ENCODE measurements at places on chromosomes 2 and 18.

- no peak for DNase-seq
Observed at GRCh38 chr2:241924069-241924908, 54.8 kb downstream of the RTP5 start.

- no peak for DNase-seq
Observed at GRCh38 chr2:85886590-85886989, 2.2 kb downstream of the ST3GAL5 start.

GRCh38 chr2:75276093-75277029, 77.0 kb upstream of the TACR1 start:
- no peak for DNase-seq

DNA sequence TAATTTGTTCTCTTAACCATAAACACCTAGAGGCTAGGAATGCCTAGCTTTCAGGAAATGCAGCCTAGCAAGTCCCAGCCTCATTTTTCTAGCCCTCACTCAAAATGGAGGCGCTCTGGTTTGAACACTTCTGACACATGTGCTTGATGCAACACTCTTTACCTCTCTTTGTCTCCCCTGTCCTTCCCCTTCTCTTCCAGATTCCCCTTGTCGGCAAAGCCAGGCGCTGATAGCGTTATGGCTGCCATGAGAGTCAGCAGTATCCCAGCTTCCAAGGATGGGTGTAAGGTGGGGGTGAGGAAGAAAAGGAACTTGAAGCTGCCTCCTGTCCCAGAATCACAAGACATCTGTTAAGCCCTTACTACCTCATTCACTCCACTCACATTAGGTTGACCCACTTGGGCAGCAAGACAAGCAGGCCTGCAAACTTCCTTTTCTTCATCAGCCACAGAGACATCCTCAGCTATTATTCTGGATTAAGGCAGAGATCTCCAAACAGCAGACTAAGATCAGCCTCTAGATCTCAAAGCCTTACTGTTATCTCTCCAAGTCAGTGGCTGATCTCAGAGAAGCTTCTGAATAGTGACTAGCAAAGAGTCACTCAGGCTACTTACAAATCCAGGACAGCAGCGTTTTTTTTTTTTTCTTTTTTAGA, 1.9 kb upstream of the ST3GAL5 start:
- DNase-seq = no peak

DNA sequence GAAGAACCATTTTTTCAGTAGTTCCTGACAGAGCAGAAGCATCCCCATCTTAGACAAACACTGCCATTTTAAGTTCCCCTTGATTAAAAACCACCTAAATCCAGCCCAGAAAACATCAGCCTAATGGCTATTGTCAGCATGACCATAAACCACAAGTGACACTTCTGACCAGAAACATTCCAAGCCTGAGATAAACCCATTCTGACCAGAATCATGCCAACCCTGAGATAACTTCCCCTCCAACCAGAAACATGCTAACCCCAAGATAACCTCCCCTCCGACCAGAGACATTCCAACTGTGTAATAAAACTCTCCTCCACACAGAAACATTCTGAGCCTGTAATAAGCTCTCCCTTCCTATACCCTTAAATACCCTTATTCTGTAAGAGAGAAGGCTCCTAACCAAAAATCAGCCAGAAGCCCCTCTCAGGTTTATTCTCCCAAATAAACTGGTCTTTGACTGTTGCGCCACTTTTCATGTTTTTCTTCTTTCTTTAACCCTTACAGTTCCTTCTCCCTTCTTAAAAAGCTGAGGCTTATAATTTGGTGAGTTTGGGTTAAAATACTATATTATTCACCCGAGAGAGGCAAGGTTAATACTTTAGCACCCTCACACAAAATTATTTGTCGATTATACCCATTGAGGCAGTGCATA, 149.7 kb downstream of the HNMT start:
- no peak for DNase-seq

DNA sequence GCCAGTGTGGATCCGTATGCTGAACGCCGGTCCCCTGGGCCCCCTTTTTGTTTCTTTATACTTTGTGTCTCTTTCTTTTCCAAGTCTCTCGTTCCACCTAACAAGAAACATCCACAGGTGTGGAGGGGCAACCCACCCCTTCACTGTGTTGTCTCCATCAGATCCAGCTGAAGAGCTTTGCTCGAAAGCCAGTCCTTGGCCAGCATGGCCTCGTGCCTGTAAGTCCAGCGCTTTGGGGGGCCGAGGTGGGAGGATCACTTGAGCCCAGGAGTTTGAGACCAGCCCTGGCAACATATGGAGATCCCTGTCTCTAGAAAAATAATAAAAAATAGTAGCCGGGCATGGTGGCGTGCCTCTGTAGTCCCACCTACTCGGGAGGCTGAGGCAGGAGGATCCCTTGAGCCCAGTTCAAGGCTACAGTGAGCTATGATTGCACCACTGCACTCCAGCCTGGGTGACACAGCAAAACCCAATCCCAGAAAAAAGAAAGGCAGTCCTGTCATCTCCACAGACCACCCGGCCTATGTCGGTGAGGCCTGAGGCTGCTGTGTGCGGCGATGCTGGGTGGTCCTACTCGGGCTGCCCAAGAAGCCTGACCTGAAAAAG, 3.4 kb upstream of the HSBP1L1 start:
- DNase-seq = no peak

GRCh38 chr2:188789951-188790350, 184.2 kb upstream of the COL3A1 start:
- DNase-seq = no peak

- DNase-seq = no peak
Observed at GRCh38 chr2:9001229-9001628, 2.3 kb downstream of the MBOAT2 start.

DNA sequence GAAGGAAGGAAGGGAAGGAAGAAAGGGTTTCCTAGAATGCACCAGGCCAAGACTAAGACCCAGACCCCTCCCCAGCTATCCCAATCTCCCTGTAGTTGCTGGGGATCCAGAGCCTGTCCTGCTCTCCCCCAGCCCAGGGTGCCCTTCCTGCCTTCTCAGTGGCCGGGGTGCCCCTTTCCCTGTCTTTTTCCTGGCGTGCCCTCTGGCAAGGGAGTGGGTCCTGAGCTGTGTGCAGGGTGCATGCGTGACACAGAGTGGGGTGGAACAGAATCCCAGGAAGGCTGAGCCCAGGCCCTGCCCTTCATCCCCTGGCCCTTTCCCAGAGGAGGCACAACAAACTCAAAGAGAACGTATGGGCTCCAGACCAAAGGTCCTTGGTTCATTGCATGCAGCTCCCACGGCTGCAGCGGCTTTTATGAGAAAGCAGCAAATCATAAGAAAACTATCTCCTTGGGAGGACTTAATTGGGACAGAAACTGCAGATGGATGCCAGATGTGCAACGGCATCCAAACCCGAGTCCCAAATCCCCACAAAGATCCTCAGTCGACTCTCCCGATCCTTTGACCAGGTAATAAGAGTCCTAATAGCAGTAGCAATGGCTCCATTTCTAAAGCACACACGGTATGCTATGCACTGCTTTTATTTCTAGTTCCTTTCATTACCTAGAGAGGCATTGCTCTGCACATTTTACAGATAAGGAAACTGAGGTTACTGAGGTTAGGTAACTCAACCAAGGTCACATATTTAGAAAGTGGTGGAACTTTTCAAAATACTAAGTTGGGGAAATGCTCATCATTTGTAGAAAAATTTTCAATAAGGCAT, 12.7 kb upstream of the ARID5A start:
- no peak for DNase-seq

DNA sequence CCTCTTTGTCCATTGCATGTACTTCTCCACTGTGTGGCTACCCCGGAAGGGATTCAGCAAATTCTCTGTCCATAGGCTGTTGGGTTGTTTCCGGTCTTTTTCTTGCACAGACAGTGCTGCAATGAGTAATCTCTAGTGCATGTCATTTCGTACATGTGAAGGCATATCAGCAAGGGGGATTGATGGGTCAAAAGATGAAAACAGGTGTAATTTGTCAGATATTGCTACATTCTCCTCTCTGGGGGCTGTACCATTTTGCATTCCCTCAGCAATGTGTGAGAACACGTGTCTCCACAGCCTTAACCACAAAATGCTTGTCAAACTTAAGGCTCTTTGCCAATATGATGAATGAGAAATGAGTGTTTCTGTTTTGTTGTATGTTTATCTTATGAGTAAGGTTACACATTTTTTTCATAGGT, 60.5 kb downstream of the KLHL29 start:
- DNase-seq = no peak

GRCh38 chr2:74168739-74169138, 9.9 kb downstream of the MOB1A start:
- no peak for DNase-seq

- DNase-seq = no peak
Observed at GRCh38 chr2:57892920-57893319, 153.7 kb upstream of the VRK2 start.

- no peak for DNase-seq
Observed at GRCh38 chr2:158664987-158665386, 130.1 kb upstream of the DAPL1 start.

GRCh38 chr2:126912201-126912600, 13.5 kb downstream of the TEX51 start:
- DNase-seq = no peak

DNA sequence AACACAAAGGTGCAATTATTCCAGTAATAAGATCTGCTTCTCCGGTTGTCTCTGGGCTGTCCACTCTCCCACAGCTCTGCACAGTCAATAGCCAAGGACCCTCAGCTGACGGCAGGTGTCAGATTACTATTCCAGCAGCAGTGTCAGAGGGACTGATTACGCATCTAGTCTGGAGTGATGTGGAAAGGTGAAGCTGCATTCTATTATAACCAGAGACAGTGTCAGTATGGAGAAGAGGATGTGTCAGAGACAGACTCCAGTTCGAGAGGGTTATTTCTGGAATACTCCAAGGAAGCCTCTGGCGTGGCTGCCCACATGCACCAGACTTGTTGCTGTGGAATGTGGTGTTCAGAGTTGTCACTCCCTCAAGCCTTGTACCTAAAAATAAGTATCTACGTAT, 163.6 kb upstream of the TMEM200C start:
- no peak for DNase-seq

GRCh38 chr2:212311807-212312404, 226.7 kb downstream of the ERBB4 start:
- DNase-seq = no peak

- peak; percentile 26 for DNase-seq
Observed at GRCh38 chr2:218168635-218169462, 2.1 kb upstream of the CXCR1 start.

- no peak for DNase-seq
Observed at GRCh38 chr2:241177526-241178334, 10.7 kb upstream of the ANO7 start.

DNA sequence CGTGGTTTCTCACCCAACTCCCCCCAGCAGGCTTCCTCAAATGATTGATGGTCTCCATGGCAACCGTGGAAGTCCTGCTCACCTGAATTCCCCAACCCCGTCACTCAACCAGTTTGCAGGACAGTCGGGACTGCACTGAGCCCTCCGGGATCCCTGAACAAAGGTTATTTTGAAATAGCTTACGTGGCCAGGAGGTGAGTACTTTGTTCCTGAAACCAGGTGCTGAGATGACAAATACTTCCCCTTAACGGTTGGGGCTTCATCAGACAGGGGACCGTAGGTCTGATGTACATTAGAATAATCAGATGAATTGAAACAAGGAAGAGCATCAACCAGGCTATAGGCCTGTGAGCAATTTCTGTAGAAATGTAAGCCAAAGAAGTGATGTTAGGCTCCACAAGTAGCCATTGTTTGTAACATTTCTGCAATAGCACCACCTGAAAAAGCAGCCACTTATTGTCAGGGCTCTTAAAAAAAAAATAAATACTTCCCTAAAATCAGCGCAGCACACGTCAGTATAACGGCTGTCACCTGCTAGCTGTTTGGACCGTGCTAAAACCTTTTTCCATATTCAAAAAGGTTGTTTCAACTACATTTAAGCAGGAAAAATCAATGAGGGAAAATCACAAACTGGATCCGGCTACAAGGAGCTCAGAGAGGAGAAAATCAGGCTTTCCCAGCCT, 206.4 kb upstream of the ID2 start:
- DNase-seq = no peak

- no peak for DNase-seq
Observed at GRCh38 chr18:58578835-58579560, 49.9 kb downstream of the ALPK2 start.

- DNase-seq = no peak
Observed at GRCh38 chr2:30436859-30437435, 10.1 kb upstream of the LCLAT1 start.

DNA sequence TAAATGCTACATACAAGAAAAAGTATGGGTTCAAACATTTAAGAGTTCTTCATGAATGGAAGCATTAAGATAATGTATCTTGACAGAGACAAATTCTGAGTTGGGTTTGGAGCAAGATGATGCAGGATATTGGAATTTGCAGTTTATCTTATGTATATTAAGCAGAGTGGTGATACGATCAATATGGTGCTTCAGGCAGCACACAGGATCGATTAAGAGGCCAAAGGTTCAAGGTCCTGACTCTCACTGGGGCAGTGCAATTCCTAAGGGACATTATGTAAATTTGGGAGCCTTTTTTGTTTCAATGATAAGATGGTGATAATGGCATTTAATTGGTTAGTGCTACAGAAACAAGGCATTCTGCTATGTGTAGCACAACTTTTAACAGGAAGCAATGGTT, 381.9 kb downstream of the KCNJ3 start:
- DNase-seq = no peak

GRCh38 chr2:43348908-43349661, 122.7 kb upstream of the ZFP36L2 start:
- DNase-seq = no peak

DNA sequence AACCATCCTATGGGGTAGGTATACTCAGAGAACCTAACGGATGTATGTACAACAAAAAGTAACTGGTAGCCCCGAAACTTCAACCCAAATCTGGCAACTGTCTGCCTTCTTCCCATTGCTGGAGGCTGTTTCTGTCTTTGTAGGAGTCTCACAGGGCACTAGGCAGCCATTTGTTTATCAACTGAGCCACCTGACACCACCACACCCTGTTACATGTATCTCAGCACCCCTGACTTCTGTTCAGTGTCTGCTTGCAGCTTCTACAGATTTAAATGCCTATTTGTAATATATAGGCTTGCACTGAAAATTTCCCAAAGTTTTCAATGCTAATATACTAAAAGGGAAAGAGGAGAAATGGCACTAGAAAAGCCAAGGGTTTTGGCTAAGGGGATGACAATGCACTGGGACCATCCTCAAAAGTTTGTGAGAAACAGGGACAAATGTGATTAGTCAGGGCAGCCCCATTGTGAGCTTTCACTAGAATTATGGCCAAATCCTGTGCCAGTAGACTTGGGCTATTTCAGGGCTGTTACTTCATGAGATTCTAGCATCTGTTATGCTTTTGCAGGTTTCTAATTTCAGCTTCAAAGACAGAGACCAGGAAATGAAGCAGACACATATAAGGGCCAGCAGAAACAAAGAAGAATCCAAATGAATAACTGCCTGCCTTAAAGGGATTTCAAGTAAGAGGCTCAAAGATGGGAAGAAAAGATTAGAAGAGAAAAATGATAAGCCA, 103.3 kb downstream of the MYO5B start:
- no peak for DNase-seq
